ENCODE measurements at places on chromosomes 2 and 18. TPM values are rescaled to one million over a fixed set of nuclear protein-coding genes. Genes with fewer than 3 reads are reported as not detected.
A peak's percentile ranks its signal among the peaks of the same experiment; 100 is the strongest.

- no peak for DNase-seq
These were observed 436.4 kb downstream of the FBXO15 start for GRCh38 chr18:73711256-73711655.

DNA sequence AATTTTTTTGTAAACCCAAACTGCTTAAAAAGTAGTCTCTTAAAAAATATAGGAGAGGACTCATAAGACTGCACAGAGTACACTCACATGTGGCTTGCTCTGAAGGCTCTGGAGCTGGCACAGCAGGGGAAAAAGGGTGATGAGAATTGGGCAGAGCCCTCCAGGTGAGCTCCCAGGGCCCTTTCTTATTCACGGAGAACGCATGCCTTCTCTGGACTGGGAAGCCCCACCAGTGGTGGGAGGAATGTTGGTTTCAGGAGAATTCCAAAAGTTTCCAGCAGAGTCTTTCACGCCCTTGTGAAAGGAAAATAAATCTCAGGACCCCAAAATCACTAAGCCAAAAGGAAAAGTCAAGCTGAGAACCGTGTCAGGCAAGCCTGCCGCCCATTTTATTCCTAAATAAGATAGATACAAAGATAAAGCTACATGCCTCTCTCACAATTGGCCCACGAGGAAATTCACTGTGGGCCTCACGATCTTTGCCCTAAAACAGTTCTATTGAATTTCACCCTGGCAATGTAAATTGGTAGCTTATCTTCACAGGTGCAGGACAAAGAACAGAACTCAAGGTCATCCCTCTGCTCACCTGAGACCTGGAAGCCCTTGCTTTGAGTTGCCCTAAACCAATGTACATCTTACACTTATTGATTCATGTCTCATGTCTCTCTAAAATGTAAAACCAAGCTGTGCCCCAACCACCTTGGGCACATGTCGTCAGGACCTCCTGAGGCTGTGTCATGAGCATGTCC lies 15.5 kb upstream of the MC5R start:
- DNase-seq = no peak

DNA sequence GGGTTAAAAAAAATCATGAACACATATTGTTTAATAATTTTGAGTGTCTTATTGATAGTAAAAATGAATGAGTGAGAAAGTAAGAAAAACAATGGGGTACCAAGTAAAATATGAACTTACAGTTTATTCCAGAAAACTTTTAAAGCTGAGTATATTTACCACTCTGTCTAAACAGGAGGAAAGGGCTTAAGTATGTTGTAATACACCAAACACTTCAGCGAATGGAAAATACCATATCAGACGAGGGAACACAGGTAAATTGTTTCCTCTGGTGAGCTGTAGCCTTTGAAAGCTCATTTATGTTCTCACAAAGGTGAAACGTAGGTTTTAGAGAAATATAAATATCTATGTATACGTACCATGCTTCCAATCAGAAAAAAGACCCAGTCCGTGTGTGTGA lies 1209.6 kb upstream of the ZEB2 start:
- no peak for DNase-seq

DNA sequence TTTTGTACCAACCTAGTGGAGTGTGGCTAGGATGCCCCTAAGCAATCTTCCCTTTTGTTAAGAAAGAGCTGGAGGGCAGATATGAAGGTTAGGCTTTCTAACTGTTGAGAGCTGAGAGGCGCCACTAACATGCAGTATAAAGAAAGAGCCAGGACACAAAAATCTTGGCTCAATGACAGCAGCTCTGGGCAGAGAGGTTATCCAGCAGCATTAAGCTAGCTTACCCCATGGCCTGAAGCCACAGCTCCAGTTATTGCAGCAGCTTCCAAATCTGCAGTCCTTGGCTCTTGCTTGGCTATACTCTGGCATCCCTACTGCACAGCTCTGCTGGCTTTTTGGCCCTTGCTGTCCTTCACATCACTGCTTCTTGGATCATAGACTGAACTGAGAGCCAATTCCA lies 213.4 kb downstream of the GPD2 start:
- DNase-seq = peak; percentile 21

DNA sequence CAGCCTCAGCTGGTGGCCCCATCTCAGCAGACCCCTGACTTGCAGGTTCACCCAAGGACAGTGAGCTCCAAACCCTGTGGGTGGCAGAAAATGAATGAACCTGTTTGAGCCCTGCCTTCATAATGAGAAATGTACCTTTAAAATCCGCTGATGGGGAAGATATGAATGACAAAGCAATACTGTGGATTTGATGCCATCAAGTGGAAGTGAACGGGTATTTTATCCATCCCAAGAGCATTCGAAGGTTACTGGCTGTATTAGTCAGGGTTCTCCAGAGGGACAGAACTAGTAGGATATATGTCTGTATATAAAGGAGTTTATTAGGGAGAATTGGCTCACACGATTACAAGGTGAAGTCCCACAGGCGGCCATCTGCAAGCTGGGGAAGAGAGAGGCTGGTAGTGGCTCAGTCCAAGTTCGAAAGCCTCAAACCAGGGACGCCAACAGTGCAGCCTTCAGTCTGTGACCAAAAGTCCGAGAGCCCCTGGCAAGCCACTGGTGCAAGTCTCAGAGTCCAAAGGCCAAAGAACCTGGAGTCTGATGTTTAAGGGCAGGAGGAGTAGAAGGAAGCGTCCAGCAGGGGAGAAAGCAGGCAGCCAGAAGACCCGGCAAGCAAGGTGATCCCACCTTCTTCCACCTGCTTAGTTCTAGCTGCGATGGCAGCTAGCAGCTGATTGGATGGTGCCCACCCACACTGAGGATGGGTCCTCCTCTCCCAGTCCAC lies 32.1 kb downstream of the TOGARAM2 start:
- DNase-seq = peak; percentile 33

GRCh38 chr18:58362027-58362575 lies 266.8 kb downstream of the ALPK2 start:
- peak; percentile 94 for DNase-seq

GRCh38 chr2:2846332-2847208 lies 515.5 kb upstream of the MYT1L start:
- no peak for DNase-seq

DNA sequence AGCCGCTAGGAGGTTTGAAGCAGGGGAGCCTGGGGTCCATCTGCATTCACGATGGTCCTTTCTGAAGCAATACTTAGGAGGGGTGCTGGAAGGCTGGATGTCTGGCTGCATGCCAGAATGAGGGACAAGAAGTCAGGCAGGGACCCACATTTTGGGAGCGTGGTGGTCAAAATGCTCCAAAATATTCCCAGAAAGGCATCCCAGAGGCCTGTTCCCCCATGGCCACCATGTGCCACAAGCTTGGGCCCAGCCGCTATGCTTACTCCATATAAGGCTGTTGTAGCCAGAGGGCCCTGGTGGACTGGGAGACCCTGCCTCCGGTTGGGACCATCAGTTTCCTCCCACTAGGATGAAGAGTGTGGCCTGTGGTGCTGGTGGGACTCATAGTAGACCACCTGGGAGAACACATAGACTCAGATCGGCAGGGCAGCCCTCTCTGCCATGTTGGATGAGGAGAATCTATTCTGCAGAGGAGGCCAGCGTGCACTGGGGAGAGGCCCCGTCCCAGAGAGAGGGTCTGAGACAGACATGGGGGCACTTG lies 3.6 kb upstream of the PROM2 start:
- no peak for DNase-seq

DNA sequence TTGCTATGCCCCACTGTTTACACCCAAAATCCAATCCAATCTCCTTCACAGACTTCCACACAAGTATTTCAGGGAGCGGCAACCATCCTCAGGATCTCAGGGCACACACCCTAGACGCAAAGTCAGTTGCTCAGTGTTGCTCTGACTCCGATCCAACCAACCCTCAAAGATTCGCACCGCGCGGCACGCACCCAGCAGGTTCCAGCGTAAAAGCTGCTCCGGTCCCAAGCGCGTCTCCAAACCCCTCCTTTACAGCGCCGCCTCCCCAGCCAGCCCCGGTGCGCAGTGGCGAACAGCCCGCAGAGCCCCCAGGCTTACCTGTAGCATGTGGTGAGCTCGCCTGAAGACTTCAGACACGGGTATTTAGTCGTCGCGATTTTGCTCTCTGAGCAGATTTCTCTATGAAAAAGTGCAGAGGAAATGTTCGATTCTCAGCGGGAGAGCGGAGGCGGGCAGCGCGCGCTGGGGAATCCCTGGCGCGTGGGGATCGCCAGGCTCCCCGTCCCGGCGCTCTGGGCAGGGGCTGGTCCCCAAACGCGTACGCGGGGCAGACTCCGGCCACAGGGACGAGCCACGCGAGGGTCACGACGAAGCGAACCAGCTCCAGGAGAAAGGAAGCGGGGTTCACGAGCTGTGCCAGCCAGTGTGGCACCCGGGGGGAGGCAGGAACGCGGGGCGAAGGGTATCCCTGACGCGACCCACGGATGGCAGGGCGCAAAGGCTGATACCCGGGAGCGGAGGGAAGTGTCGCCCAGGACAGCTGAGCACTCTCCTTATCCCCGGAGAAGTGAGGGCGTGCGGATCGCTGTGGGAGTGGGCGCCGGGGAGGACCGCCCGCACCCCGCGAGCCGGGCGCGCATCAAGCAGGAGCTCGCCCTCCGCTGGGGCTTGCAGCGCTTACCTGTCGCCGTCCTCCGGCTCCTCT lies 650 bp downstream of the CCBE1 start:
- DNase-seq = peak; percentile 65

DNA sequence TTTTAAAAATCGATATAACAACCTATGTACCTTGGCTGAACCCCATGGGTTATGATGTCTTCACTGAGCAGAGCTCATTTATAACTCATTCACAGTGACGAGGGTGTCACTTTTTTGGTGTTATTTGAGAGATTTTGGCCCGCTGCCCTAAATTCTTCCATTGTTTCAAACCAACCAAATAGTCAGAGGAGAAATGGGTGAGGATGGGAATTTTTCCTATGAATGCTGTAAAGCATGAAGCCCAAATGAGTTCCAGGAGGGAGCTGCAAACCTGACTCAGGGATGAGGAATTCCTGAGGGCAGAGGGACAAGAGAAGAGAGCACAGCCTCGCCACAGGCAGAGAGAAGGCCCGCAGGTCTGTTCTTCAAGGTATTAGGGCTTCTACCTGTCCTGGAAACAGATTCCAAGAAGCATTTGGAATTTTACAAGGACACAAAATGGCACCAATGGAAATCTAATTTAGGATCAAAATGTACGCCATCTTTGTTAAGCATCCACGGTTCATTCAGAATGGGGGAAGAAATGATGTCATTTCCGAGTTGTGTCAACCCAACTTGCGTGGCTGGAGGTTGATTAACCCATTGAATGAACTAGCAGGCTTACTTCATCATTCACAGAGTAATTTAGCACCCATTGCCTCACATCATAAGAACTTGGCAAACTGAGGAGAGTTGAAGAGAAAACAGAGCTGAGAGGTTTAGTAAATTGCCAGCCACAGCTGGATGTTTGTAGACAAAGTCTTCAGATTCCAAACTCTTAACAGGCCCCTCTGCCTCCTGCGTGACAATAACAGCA lies 133.5 kb downstream of the LAMA3 start:
- DNase-seq = no peak

- DNase-seq = no peak
These were observed 188.0 kb upstream of the DCC start for GRCh38 chr18:52152036-52152435.

DNA sequence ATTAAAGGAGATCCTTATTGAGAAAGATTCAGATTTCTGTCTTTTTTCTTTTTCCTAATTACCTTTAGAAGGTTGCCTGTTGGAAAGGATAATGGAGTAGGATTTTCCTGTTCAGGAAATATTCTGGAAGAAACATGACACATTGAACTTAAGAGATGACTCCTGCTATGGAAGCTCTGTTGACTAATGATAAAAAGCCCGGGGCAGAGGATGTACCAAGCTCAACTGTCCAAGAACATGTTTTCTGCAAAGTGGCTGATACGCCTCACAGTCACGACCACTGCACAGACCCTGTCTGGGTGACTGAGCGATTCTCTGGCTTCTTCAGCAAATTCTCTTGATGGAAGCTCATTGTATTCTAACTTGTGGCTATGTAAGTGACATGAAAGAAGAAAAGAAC lies 86.2 kb upstream of the THOC1 start:
- no peak for DNase-seq

DNA sequence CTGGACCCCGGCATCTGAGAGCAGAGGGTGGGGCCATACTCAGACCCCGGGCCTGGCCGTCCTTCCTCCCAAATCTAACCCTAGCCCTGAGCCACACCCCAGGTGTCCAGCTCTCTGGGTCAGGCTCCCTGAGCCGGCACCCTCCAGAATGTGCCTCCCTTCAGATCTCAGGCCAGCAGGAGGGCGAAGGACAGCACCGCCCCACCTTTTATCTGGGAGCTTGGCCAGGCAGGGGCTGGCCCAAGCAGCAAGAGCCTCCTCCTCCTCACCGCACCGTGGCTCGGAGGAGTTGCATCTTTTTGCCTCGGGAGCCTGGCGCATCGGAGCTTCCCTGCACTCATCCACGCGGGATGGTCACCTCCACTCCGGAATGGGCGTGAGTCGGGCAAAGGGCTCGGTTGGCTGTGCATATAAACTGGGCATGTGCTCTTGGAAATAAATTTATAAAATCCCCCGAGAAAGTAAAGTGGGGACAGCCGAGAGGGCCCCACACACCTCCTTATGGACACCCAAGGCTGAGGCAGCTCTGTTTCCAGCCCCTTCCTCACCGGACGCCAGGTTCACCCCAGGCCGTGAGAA lies 69.1 kb upstream of the CTDP1 start:
- DNase-seq = no peak

GRCh38 chr2:207530160-207531031 lies 634 bp downstream of the CREB1 start:
- peak; percentile 25 for DNase-seq

GRCh38 chr2:18180031-18180610 lies 301.7 kb downstream of the KCNS3 start:
- DNase-seq = no peak

- no peak for DNase-seq
These were observed 36.6 kb upstream of the METAP1D start for GRCh38 chr2:171963198-171963597.

DNA sequence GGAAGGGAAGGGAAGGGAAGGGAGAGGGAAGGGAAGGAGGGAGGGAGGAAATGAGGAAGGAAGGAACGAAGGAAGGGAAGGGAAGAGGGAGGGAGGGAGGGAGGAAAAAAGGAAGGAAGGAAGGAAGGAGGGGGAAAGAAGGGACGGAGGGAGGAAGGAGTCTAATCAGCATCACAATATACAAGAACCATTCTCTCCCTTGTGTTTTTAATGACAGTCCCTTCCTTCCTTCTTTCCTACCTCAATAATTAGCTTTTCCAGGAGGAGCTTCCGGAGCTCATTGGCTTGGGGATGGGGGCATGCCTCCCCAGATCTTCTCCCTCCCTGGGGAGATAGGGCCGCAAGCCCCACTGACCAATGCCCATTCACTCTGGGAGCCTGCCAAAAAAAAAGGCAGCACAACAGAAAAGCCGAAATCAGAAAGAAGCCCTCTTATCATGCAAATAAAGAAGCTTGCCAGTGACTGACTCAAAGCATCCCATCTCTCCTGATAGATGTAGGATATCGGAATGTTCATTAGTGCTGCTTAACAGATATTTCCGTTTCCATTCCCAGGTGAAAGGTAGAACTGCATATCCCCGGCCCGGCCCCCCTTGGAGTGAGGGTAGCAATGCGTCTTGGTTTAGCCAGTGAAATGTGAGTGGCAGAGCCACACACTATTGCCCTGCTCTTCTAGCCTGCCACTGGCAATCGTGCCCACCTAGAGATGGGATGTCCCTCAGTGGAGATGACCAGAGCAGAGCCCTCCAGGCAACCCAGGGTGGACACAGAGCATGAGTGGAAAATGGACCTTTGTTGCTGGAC lies 17.8 kb upstream of the SMAD7 start:
- DNase-seq = no peak

FNDC4 gene
- 18.3 TPM for total RNA-seq

RSAD2 gene
- total RNA-seq = 1.7 TPM

GPR17 gene
- not detected for total RNA-seq

MBP gene
- 3.6 TPM for total RNA-seq

SLC9A4 gene
- not detected for total RNA-seq

GULP1 gene
- 71.7 TPM for total RNA-seq

TUBA4B gene
- not detected for total RNA-seq

KLHL30 gene
- 1.2 TPM for total RNA-seq

Data from fibroblast of lung (primary cell).